Kidney (tissue), 22 donors: ENCODE measurements at places on chromosomes 3 and 15. TPM values are rescaled to one million over a fixed set of nuclear protein-coding genes. Genes with fewer than 3 reads are reported as not detected.

Gene ISLR
- polyA plus RNA-seq: 18.8 TPM

Gene VEPH1
- 29.2 TPM for polyA plus RNA-seq

Gene CLDN16
- polyA plus RNA-seq: 28.4 TPM

Gene TMEM266
- 3.1 TPM for polyA plus RNA-seq

Gene LRRC31
- not detected for polyA plus RNA-seq

Gene CCDC54
- polyA plus RNA-seq: not detected

Gene ALG1L2
- not detected for polyA plus RNA-seq

Gene IL17RD
- 4.4 TPM for polyA plus RNA-seq

Gene SPG21
- polyA plus RNA-seq: 115 TPM

Gene TMEM40
- polyA plus RNA-seq: 0.52 TPM

Gene ADCY5
- polyA plus RNA-seq: 7.1 TPM

Gene GABRB3
- 4.7 TPM for polyA plus RNA-seq

Gene GOLGA6L9
- polyA plus RNA-seq: 1.3 TPM

Gene CTXN2
- 0.15 TPM for polyA plus RNA-seq

Gene RPL29
- polyA plus RNA-seq: 1,416 TPM

Gene SERPINI2
- polyA plus RNA-seq: not detected

Gene UNC45A
- 48.9 TPM for polyA plus RNA-seq

Gene SHF
- polyA plus RNA-seq: 7.7 TPM

Gene SERINC4
- 0.47 TPM for polyA plus RNA-seq

Gene PRICKLE2
- polyA plus RNA-seq: 3.5 TPM

Gene CRTC3
- 9.2 TPM for polyA plus RNA-seq

Gene SYNM
- 4.5 TPM for polyA plus RNA-seq

Gene PAQR9
- not detected for polyA plus RNA-seq

Gene P2RY13
- polyA plus RNA-seq: 0.71 TPM

Gene BMF
- 3.6 TPM for polyA plus RNA-seq

Gene U2SURP
- 23.0 TPM for polyA plus RNA-seq

Gene QTRT2
- polyA plus RNA-seq: 4.7 TPM

Gene OR5H6
- polyA plus RNA-seq: not detected

Gene CHRD
- polyA plus RNA-seq: 18.6 TPM

Gene CGNL1
- polyA plus RNA-seq: 62.0 TPM

Gene PYDC2
- not detected for polyA plus RNA-seq

Gene GOLGA6D
- not detected for polyA plus RNA-seq

Gene STARD5
- 3.2 TPM for polyA plus RNA-seq

Gene BFSP2
- 0.86 TPM for polyA plus RNA-seq

Gene STAB1
- 98.4 TPM for polyA plus RNA-seq

Gene HRH1
- 1.9 TPM for polyA plus RNA-seq
